Left lobe of liver (tissue), 2 donors: ENCODE measurements at places on chromosomes 1 and 21. TPM values are rescaled to one million over a fixed set of nuclear protein-coding genes. Genes with fewer than 3 reads are reported as not detected.
A peak's percentile ranks its signal among the peaks of the same experiment; 100 is the strongest.

GRCh38 chr1:8360493-8361197 is 42.7 kb downstream of the SLC45A1 start:
- DNase-seq = no peak

GRCh38 chr1:59684698-59685097 is 130.1 kb upstream of the HOOK1 start:
- no peak for DNase-seq

DNA sequence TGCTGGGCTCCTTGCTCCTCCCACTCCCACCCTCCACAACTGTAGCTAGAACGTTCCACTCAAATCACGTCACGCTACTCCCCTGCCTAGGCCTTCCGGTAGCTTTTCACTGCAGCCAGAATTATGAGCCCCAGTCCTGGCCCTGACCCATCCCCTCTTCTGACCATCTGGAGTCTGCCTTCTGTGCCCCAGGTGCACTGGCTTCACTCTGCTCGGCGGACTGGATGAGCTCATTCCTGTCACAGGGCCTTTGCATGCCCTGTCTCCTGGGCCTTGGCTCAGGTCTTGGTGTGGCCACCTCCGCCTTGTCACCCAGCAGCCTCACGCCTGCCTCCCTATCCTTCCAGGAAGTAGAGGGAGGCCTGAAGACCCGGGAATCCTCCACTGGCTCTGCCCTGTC is 62.5 kb upstream of the ACTL8 start:
- DNase-seq = no peak

DNA sequence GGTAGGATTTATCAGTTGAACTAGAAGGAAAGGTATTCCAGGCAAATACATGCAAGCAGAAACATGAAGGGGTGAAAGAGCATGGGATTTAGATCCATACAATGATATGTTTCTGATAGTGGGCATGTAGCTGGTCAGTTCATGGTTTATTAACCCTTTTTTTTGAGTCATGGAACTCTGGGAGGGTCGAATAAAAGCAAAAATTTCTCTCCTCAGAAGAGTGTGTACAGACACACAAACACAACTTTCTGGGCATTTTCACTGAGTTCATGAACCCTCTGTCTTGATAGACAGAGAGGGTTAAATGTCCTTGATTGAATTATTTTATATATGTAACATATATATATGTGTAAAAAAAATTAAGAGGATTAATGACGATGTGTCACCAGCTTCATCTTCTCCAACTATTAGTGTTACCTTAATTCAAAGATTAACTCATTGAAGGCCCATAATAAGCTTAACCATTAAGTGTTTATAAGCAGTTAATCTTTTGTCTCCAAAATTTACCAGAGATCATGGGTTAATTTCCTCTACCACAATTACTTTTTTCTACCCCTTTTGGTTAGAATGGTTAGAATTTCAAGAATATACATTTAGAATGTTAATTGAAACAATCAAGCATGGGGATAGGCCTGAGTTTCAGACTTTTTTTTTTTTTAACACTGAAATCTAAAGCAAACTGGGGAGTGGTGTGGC is 4.6 kb downstream of the JUN start:
- no peak for DNase-seq

DNA sequence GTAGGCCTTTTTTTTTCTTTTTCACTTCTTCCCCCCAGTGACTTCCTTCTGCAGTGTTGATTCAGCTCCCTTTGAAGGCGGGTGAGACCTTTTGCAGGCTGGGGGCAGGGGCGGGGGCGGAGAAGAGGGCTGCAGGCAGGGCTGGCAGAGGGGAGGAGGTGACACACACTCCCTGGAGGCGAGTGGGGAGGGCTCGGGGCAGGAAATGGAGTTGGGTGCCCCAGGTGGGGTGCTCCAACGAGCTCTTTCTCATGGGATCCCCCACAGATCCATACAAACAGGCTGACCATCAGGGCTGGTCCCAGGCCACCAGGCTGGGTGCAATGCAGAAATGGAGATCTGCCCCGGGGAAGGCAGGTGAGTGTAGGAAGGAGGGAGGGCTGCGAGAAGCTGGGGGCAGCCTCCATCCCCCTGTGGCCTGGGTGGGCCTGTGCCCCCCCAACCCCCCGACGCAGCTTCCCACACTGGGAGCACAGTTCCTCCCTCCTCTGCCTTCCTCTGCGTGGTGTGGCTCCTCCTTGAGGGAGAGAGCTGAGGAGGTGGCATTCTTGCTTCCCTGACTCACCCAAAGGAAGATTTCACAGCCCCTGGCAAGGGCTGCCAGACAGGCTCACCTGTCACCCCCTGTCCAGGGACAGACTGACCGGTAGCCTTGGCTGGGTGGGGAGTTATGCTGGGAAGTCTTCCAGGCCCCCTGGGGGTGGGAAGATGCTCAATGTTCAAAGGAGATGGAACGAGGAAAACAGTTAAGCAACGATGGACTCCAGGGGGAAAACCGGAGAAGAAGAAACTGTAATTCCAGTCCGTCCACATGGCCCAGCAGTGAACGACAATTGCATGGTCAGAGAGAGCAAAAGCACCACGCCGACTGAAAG is 7.1 kb upstream of the ITGB2 start:
- no peak for DNase-seq

- DNase-seq = peak; percentile 76
These were observed 15.9 kb downstream of the ESPN start for GRCh38 chr1:6440198-6441126.

DNA sequence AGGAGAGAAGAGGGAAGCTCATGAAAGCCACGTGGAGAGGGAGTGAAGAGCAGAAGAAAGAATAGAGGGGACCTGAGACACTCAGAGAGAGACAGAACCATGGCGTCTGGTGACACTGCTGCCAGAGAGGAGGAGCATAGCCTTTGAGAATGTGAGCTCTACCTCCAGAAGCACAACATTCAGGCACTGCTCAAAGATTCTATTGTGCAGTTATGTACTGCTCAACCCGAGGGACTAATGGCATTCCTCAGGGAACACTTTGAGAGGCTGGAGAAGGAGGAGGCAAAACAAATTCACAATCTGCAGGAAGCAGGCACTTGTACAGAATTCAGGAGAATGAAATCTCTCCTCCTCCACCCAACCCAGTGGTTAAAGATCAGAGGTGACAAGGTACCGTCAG is 45.1 kb downstream of the BTBD8 start:
- no peak for DNase-seq

DNA sequence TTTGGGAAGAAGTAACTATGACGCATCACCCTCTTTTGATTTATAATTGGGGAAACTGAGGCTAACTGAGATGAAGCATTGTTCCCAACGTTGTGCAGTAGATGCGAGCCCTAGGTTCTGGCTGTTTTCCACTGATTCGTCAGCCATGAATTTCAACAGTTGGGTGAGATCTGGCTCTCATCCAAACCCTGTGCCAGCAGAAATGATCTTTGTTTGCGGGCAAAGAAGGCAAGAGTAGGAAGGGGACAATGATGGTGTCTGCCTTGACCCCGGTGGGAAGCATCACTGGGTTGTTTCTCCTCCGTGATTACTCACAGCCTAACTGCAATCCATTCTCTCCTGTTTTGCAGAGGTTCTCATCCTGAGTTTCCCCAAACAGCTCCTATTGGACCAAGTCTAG is 142.3 kb downstream of the MIS18A start:
- DNase-seq = no peak

Gene DFFA
- 19.4 TPM for total RNA-seq
